Breast epithelium (tissue), 4 donors: ENCODE measurements at places on chromosomes 2 and 18.

DNA sequence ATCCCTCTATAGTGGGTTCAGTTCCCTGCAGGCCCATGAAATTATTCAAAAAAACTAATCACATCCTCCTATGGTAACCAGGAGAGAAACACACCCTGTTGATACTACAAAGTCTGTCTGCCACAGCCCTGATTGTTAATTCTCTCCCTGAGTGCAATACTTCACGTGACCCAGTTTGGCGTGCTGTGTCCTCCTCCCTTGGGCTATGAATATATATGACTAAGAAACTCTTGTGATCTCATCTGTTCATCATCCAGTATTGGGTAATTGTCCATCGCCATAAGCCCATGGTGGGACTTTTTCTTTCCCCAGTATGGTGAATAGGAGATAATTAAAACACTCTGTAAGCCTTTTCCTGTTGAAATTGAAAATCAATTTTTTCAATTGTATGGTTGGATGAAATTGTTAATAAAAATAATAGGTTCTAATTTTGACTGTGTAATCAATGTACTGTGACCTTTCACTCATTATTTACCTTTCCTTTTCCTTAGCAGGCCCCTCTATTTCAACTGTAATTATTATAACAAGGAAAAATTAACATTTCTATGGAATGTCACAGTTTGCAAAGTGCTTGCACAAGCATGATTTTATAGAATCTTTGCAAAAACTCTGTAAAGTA is 1822.6 kb downstream of the SUCLG1 start:
- no peak overlapping the region for H3K4me3 ChIP-seq
- H3K36me3 ChIP-seq: no peaks in the 10 kb centered on the region
- H3K27ac ChIP-seq: no peak overlapping the region
- no peaks in the 10 kb centered on the region for H3K27me3 ChIP-seq
- no peaks in the 10 kb centered on the region for H3K4me1 ChIP-seq

- no peak overlapping the region for H3K4me3 ChIP-seq
- H3K27ac ChIP-seq: no peak overlapping the region
- peak; percentile 16 for DNase-seq
- no peaks in the 10 kb centered on the region for H3K36me3 ChIP-seq
Observed at GRCh38 chr2:96499061-96499960, 5.8 kb downstream of the NEURL3 start.

- H3K4me1 ChIP-seq: no peaks in the 10 kb centered on the region
- no peaks in the 10 kb centered on the region for H3K36me3 ChIP-seq
- H3K27ac ChIP-seq: no peak overlapping the region
- no peak for DNase-seq
- H3K27me3 ChIP-seq: no peaks in the 10 kb centered on the region
Observed at GRCh38 chr2:46917628-46918027, 2.0 kb upstream of the MCFD2 start.

DNA sequence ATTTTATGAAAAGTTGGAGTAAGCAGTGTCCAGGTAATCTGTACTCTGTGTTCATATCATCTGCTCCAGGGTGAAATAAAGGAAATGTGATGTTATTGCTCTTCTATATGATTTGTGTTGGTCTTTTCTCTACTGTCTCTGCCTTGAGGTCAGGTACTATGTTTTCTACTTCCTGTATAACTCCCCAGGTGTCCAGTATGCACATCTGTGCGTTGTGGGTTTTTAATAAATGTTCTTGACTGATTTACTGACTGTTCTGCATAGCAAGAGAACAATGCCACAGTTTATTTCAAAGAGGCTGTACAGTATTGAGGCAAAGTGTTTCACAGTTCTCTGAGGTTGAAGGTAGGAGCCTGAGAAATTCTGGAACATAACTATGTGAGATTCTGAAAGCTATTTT is 89.7 kb downstream of the BABAM2 start:
- no peaks in the 10 kb centered on the region for H3K27me3 ChIP-seq
- no peak overlapping the region for H3K27ac ChIP-seq
- no peak for DNase-seq
- no peaks in the 10 kb centered on the region for H3K4me1 ChIP-seq
- no peak overlapping the region for H3K4me3 ChIP-seq

GRCh38 chr2:46273225-46273863 is 23.9 kb upstream of the EPAS1 start:
- H3K36me3 ChIP-seq: no peaks in the 10 kb centered on the region
- peak overlapping the region; percentile 41 for H3K27ac ChIP-seq
- no peak for DNase-seq

DNA sequence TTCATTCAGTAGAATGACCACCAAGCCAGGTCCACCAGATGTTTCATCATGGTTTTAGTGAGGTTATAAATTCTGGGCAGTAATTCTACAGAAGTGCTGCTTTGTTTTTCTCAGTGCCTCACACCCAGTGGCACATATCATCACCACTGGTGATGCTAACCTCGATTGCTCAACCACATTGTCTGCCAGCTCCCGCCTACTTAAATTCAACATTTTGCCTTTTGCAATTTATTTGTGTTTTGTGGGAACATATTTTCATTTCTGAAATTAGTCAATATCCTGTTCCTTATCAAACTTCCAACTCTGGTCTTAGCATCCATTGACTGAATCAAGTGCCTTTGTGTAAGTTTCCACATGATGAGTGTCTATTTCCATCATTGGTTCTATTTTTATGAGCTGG is 62.3 kb upstream of the TMEM178A start:
- no peaks in the 10 kb centered on the region for H3K27me3 ChIP-seq
- no peaks in the 10 kb centered on the region for H3K4me1 ChIP-seq
- no peak overlapping the region for H3K4me3 ChIP-seq
- H3K27ac ChIP-seq: no peak overlapping the region
- DNase-seq: no peak

GRCh38 chr2:240986787-240987411 is 11.5 kb upstream of the SNED1 start:
- peak overlapping the region; percentile 33 for H3K27ac ChIP-seq
- no peaks in the 10 kb centered on the region for H3K36me3 ChIP-seq
- no peaks in the 10 kb centered on the region for H3K27me3 ChIP-seq
- DNase-seq: no peak
- no peak overlapping the region for H3K4me3 ChIP-seq

DNA sequence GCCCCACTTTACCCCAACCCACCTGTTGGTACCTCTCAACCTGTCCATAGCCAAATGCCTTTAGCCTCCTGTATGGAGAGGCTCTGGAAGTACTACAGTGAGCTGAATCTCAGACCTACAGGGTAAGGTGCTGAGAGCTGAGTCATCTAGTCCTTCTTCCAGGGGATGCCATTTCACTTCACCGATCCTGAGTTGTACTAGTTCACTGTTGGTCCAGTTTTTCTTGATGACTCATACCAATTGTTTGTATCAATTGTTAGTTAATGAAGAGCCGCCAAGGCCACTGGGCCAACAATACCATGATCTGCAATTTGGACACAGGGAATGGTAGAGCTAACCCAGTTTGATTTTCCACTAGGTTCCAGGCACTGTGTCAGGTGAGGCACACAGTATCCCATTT is 257.0 kb downstream of the CLIP4 start:
- no peak for DNase-seq
- H3K27me3 ChIP-seq: no peaks in the 10 kb centered on the region
- H3K36me3 ChIP-seq: no peaks in the 10 kb centered on the region
- H3K4me3 ChIP-seq: no peak overlapping the region
- H3K27ac ChIP-seq: no peak overlapping the region

DNA sequence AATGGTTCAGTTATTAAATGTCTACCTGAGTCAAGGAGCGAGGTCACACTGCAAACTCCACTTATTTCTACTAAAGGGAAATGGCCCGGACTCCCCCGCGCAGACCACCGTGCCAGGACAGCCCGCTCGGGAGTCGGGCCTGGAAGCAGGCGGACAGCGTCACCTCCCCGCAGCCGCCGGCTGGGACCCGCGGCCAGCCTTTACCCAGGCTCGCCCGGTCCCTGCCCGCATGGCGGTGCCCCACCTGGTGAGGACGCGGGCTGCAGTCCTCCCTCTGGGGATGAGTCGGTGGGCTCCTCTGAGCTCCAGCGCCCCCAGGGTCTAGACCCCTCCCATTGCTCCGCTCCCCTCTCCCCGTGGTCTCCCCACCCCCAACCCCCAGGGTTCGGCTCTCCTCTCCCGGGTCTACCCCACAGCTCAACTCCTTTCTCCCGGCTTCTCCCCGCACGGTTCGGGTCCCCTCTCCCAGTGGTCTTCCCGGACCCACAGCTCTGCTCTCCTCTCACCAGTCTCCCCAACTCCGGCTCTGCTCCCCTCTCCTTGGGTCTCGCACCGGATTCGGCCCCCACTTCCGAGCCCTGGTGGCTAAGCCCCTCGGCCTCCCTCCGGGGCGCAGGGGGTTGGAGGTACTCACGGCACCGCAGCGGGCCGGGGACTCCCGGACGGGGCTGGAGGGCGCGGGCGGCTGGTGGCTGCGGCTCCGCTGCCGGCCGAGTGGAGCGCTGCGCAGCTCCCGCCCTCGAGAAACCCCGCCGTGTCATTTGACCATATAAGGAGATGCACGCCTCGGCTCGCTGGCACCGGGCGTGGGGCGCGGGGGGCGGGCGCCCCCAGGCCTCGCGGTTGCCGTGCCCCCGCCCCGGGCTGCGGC is at the start of gene FHL2:
Gene FHL2 (minus strand): TSS at position 716 of the 871 bp plus-strand sequence. CDS start 12,535 bp downstream, outside the sequence.
- H3K4me3 ChIP-seq: peak within 1 kb of the TSS; percentile 75
- H3K36me3 ChIP-seq: no peaks in the 10 kb centered on the region
- H3K27me3 ChIP-seq: no peaks in the 10 kb centered on the region
- H3K27ac ChIP-seq: peak within 1 kb of the TSS; percentile 90
- peak; percentile 69 for DNase-seq
- H3K4me1 ChIP-seq: peaks cover 3% of the 10 kb centered on the region

DNA sequence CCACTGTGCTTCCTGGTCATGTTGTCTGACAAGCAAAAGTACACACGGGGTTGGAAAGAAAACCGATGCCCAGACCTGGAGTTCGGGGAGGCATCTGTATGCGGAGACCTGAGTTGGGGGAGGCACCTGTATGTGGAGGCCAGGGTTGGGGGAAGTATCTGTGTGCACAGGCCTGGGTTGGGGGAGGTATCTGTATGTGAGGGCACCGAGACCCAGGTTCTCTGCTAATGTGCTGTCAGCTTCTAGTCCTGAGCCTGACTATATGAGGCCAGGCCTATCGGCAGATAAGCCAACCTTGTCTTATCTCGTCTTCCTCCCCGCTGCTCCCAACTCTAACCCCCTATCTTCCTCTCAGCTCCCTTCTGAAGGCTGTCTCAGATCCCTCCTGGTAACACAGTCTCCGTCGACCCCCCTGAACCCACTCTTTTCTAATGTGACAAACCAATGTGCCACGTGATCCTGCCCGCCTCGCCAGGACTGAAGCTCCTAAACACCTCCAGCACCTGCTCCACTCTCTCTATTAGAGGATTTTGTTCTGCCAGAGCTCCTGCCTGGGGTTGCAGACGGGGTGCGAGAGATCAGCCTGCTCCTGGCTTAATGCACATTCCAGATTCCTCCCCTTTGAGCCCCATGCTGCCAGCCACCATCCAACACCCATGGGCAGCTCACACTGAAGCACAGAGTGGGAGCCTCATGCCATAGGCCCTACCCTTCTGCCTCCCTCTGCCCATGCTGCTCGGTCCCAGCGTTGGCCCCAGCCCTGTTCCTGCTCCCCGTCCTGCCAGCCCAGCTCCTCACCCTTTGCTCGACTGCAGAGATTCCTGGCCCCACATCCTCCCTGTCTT is 188.4 kb downstream of the SH3BP4 start:
- no peaks in the 10 kb centered on the region for H3K36me3 ChIP-seq
- no peak overlapping the region for H3K27ac ChIP-seq
- no peaks in the 10 kb centered on the region for H3K27me3 ChIP-seq
- DNase-seq: no peak
- H3K4me3 ChIP-seq: no peak overlapping the region

DNA sequence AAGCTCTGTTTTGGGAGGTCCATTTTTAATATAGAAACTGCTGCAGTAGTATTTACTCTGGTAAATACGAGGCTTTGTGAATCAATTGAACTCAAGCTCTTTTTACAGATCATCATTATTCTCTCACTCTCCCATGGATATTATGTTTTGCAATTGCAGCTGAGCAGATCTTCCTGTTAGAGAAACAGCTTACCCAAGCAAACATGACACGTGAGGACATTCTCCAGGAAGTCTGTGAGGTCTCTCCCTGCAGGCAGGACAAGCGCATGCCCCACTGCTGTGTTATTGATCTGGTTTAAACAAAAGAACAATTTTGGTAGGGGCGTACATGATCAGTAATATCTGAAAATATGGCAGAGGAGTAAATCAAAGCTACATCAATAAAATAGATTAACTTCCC is 72.1 kb downstream of the COL6A3 start:
- no peak overlapping the region for H3K4me3 ChIP-seq
- H3K27ac ChIP-seq: peak overlapping the region; percentile 38
- H3K36me3 ChIP-seq: no peaks in the 10 kb centered on the region

DNA sequence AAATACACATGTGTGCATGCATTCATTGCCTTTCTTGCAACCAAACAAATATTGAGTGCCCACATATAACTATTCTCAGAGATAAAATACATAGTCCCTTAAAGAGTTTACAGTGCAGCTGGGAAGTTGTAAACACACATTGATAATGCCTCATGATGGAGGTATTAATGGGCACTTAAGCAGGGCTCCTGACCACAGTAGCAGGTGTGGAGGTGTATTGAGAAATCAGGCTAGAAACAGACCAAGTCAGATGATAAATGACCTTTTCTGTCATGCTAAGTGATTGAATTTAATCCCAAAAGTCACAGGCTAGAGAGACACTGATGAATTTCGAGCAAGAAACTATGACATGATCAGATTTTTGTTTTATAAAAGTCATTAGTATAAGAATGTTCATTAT is 157.7 kb downstream of the ZNF385B start:
- no peak for DNase-seq
- no peak overlapping the region for H3K4me3 ChIP-seq
- H3K27ac ChIP-seq: no peak overlapping the region
- no peaks in the 10 kb centered on the region for H3K36me3 ChIP-seq
- H3K4me1 ChIP-seq: no peaks in the 10 kb centered on the region

- H3K36me3 ChIP-seq: no peaks in the 10 kb centered on the region
- no peak for DNase-seq
- H3K4me3 ChIP-seq: no peak overlapping the region
Observed at GRCh38 chr2:19736191-19736831, 165.5 kb downstream of the TTC32 start.

DNA sequence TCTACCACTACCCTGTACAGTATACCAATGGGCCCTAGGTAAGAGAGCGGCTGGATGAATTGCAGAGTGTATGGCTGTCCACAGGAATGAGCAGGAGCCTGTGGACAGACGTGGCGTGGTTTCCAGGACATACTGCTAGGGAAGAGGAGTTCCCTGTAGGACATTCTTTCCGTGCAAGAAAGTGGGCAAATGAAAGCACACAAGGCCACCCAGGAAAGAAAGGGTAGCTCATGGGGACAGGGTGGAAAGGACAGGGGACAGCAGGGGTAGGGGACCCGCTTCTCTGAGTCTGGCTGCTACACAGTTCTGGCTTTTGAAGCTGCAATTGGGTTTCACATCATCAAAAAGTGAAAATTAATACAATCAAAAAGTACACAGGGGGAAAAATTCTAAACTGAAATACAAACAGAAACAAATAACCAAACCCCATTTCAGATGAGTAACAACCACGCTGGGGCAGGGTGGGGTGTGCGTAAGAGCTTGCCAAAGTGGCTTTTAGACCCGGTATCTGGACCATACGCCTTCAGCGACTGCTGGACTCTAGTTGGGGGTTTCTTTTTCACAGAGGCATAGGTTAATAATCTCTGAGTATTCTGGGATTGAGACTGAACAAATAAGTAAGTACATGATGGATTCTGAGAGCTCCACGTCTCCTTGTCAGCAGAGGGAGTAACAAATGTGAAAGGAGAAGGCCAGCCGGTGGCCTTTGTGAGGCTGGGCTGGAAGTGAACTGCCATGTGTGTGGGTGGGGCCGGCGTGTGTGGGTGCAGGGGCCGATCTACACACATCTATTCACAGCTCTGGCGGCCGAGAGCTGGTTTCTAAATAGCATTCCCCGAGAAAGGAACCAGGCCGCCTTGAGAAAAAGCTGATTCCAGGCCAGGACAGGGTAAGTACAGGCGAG is 84.0 kb downstream of the HDAC4 start:
- no peak for DNase-seq
- H3K27ac ChIP-seq: peak overlapping the region; percentile 68
- H3K4me1 ChIP-seq: no peaks in the 10 kb centered on the region
- no peaks in the 10 kb centered on the region for H3K27me3 ChIP-seq
- no peaks in the 10 kb centered on the region for H3K36me3 ChIP-seq
- no peak overlapping the region for H3K4me3 ChIP-seq
